GM23248 (cell line): ENCODE measurements at places on chromosomes 3 and 15.

- no peak for DNase-seq
Observed at GRCh38 chr3:195180490-195181112, 90.4 kb downstream of the XXYLT1 start.

DNA sequence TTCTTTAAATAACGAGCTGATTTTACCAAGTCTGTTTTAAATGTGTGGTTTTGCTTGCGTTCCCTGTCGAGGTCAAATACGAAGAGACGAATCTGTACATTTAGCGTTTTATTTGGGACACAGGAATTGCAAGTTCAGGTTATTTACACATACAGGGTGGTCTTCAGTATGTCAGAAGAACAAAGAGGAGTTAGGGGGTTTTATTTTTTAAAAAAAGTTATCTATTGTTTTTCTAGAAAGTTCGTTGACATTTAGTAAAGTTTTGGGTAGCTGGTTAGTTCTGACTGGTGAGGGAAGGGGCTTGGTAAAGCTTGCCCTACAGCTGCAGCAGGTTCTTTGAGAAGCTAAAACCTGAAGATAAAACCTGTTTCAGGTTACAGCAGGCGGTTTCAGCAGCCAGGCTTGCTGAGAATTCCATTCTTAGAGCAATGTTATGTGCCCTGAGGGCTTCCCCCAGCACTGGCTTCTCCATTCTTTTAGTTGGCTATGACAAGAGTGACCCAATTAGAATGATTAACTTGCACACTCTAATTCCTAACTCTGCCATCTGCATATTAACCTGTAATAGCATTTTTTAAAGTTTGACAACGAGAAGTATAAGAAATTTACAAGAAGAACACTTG lies 815 bp upstream of the ZNF280D start:
- DNase-seq, result no peak

- DNase-seq, result peak; percentile 23
Observed at GRCh38 chr3:154324919-154325318, 632 bp upstream of the DHX36 start.

- peak; percentile 99 for DNase-seq
Observed at GRCh38 chr3:56980798-56981390, 79.6 kb upstream of the SPATA12 start.

DNA sequence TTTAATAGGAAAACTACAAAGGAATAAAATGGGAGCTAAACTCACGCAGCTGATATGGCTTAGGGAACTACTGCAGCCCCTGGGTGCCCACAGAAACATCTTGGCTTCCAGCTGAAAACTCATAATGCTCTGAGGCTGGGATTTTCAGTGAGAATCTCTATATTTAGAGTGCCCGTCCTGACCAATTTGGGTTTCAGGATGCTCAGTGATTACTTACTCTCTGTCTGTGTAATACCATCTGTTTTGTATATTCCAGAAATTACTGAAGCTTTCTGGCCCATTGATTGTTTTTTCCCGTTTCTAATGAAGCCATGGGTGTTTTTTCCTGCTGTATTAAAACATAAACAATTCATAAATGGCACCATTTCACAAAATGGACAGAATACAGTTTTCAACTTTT lies 50.6 kb upstream of the ZNF385D start:
- no peak for DNase-seq

DNA sequence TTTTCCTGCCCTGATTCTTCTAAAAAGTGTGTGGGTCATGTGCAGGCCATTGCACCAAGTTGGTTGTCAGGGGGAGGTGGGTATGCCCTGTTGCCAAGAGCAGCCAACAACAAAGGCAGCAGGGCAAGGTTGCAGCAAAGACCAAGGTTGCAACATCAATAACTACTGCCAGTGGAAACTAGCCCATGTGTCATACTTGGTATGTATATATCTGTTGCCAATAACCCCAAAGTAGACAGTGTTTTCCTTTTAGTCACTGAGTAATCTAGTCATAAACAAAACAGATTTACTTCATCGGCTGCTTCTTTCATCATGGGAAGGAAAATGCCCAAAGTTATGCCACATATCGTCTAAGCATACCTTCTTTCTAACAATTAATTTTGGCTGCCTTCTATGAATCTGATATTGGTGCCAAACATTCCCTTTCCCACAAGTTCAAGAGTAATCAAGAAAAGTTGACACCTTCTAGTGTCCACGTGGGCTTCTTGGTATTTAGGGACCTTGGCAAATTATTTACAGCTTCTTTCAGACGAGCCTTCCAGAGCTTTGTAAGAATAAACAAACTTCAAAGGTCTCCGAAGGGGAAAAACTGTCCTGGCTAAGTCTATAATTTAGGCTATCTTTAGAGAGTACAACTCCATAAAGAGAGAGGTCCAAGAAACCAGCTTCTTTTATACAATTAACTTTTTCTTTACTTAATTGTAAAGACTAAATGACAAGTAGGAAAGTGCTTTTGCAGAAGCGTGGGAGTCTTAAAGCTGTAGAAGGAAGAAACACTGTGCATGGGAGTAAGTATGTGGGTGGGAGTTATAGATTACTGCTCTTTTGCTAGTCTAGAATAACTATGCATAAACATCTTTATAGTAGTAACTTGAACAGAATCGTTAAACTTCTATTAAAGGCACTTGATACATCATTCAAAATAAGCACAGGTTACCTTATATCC lies 10.0 kb upstream of the MBNL1 start:
- peak; percentile 99 for DNase-seq

DNA sequence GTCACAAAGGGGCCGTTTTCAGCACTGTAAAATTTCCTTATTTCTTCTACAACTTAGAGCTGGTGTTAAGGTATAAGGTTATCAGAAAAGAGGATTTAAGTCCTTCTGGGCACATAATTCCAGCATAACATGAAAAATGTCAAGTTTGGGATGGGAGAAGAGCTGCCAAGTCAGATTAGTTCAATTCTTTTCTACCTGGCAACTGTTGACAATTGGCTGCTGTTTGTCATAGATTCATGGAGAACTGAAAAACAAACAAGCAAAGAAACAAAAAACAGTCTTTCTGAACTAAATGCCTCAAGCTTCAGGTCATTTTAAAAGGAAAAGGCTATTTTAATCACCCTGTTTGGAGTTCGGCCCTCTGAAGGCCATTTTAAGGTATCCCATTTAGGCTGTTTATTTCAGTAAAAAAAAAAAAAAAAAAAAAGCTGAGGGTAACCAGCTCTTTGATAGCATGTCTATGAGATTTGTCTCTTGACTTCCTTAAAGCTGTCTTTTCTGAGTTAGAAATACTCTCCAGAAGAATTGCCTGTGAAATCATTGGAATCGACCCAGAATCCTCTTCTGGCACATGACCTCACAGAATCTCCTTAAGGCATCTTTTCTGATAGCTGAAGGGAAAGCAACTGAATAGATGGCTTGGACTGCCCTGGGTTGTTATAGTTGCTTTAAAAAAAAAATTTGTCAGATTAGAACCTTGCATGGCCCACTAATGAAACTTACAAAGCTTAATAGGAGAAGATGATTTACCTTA lies 173.3 kb downstream of the SEMA6D start:
- DNase-seq, result no peak

- DNase-seq, result peak; percentile 22
Observed at GRCh38 chr15:77819048-77819850, 186.5 kb upstream of the LINGO1 start.

DNA sequence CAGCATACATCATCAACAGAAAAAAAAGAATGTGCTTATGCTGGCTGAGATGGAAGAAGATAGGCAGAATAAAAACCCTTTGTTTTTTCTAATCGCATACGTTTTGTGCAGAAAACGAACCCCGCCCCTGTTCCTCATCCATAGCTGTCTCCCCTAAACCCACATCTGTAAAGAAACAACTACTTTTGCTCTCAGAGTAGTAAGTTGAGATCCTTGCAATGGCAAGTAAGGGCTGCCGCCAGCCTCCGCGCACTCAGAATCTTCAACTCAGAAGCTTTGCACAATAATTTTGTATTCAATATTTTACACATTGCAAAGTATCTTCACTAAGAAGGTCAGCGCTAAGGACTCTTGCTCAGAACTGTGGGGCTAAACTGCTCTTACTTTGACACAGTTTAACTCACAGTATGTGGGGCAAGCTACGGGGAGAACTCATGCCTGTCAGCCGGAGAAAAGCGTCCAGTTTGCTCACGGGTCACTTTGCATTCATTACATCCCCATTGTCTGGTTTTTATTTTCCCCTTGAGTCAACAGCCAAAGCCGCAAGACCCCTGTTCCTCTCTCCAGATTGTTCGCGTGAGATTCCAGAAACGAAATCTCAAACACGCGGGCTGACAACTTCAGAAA lies 1.0 kb downstream of the LYSMD4 start:
- DNase-seq, result peak; percentile 71

DNA sequence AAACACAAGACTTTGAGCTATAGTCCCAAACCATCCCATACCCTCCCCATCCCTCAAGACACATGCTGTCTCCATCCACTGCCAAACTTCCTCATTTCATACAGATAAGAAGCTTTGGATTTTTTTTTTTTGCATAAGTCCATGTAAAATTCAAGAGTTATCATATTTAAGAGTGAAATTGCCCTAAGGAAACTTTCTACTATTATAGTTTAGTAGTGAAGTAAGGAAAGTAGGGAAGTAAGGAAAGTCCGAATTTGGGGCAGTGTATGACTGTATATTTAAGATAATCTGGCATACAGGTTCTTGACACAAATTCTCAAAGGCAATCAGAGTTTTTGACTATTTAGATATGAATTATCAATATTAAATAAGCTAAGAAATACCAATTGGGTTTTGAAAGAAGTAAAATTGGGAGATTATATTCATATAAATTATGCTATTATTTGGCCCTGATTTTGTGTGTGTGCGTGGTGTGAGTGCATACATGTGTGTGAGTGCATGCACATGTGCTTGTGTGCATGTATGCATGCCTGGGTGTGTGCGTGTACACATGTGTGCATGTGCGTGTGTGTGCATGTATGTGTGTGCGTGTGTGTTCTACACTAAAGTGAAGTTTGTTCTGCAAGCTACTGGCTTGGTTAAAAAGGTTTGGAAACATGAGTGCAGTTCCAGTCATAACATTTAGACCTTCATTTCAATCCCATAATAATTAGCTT lies 83.6 kb upstream of the MBNL1 start:
- no peak for DNase-seq

- peak; percentile 63 for DNase-seq
Observed at GRCh38 chr3:60953351-60953750, 297.9 kb downstream of the FHIT start.

- DNase-seq, result no peak
Observed at GRCh38 chr15:26146202-26146601, 283.1 kb upstream of the ATP10A start.

DNA sequence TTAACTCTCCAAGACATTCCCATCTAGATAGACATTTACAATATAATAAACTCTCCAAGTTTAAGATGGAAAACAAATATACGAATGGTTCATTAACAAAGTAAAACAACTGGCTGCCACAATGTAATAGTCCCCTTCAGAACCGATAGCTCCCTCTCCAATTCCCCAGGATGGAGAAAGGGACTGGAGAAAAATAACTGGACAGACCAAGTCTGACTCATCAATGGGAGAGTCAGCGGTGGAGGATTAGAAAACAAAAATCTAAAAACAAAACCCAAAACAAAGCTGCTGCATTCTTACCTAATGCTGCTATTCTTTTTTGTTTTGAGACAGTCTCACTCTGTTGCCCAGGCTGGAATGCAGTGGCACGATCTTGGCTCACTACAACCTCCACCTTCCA lies 468.1 kb downstream of the SHQ1 start:
- peak; percentile 82 for DNase-seq

- no peak for DNase-seq
Observed at GRCh38 chr3:9412293-9412692, 14.9 kb downstream of the SETD5 start.

DNA sequence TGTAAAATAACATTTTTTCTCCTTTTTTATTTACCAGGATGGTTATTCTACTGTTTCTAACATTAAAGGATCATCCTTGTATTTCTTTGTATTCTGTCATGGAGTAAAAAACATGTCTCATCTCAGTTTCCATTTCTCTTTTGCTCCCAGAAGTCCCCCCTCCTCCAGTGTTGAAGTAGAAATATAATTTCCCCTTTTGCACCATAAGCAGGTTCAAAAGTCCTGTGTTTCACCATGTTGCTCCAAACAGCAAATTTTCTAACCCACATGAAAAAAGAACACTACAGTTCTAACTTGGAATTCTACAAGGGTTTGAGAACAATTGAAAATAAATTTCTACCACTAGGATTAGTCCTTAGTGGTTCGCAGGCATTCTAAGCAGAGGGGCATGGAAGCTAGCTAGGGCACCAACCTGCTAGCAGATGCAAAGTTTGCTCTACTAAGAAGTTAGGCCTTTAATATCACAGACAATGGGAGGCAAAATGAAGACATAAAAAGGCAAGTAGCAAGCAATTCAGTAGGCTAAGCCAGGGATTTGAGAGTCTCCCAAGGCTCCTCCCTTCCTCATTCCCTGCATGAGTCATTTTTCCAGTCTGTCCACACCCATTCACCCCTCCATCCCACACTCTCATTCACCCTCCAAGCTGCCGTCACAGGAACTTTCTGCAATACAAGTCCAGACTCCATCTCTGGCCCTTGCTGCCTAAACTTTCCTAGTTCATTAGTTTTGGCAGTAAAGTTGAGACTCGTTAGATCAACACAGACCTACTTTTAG lies 2.3 kb upstream of the MBNL1 start:
- DNase-seq, result peak; percentile 98

GRCh38 chr15:58865425-58865880 lies 68.0 kb downstream of the SLTM start:
- DNase-seq, result peak; percentile 37

- peak; percentile 21 for DNase-seq
Observed at GRCh38 chr15:68113751-68114150, 59.6 kb downstream of the PIAS1 start.

DNA sequence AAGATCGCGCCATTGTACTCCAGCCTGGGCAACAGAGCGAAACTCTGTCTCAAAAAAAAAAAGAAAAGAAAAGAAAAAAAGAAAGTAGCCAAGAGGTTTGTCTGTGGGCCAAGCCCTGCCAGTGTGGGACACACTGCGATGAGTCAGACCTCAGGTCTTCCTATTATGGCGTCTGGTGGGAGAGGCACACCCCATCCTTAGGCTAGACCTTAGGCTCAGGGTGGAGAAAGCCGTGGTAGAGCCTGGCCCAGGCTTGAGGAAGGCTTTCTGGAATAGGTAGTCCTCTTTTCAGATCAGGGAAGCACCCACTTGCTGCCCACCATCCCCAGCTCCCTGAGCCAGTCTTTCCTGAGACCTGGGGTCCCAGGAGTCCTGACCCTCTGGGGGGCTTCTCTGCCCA lies 6.0 kb downstream of the HEMK1 start:
- peak; percentile 65 for DNase-seq

- no peak for DNase-seq
Observed at GRCh38 chr15:96037584-96037983, 292.9 kb upstream of the NR2F2 start.
